ENCODE measurements at places on chromosomes 13 and 19.
A peak's percentile ranks its signal among the peaks of the same experiment; 100 is the strongest.

DNA sequence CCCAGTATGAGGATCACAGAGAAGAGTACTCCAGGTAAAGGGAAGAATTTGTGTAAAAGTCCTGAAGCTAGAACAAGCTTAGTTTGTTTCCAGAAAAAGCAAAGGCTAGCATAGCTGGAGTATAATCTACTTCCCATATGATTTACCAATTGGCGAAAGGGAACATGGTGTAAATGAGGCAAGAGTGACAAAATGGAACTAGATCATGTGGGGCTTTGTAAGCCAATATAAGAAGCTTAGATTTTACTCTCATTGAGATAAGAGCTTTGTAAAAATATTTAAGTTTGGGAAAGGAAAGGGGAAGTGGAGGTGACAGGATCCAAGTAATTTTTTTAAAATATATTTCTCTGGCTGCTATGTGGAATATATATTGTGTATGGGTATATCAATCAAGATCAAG is 234.9 kb downstream of the KCTD12 start:
- DNase-seq: no peak

DNA sequence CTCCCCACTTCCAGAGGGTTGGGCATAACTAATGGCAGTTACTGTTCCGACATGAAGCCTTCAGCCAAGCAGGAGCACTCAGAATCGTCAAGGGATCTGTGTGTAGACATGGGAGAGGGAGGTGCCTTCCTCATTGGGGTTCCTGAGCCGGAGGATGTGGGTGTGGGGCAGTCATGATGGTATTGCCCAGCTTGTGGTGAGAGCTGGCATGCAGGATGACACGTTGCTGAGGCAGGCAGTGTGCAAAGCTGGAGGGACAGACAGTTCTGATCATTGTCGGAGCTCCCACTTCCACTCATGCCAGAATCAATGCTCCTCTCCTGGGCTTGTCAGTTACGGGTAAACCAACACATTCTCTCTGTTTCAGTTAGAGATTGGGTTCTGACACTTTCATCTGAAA is 83.9 kb upstream of the TSC22D1 start:
- no peak for DNase-seq

- DNase-seq: no peak
Observed at GRCh38 chr19:3783660-3784584, 2.3 kb downstream of the MATK start.

- DNase-seq: peak; percentile 50
Observed at GRCh38 chr19:7674010-7675005, 2.6 kb upstream of the MCEMP1 start.

GRCh38 chr19:13091400-13092157 is 11.1 kb downstream of the LYL1 start:
- DNase-seq: peak; percentile 34

DNA sequence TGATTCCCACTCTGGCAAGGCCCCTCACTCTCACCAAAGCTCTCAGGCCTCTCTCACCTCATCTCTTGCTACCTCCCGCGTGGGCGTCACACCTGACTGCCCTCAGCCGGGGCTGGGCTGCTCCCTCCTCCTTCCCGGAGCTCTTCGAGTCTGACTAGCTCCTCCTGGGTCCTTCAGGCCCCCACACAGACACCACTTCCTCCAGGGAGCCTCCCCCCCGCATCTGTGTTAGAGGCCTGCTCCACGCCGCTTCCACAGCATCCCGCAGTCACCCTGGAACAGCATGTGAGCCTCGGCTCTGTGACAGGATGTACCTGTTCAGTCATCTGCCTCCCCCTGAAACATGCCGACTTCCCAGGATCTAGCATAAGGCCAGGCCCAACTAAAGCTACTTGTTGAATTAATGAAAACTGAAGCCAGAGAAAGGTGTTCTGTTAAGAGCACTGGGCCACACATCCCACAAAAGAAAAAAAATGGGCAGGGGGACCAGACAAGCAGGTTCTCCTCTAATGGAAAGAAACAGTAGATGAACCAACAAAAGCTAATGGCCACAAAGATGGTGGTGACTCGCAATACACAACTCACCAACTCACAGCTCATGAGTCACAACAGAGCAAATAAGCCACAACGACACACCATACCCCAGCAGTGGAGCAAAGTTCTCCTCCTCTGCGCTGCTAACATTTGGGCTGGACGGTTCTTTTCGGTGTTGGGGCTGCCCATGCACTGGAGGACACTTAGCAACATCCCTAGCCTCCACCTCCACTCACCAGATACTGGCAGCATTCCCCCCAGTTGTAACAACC is 3.0 kb downstream of the PPP6R1 start:
- no peak for DNase-seq

- no peak for DNase-seq
Observed at GRCh38 chr13:20395061-20395916, 130.4 kb downstream of the CRYL1 start.

- no peak for DNase-seq
Observed at GRCh38 chr13:27203854-27204253, 32.2 kb upstream of the USP12 start.

GRCh38 chr13:41056194-41056593 is 5.1 kb upstream of the WBP4 start:
- DNase-seq: no peak

DNA sequence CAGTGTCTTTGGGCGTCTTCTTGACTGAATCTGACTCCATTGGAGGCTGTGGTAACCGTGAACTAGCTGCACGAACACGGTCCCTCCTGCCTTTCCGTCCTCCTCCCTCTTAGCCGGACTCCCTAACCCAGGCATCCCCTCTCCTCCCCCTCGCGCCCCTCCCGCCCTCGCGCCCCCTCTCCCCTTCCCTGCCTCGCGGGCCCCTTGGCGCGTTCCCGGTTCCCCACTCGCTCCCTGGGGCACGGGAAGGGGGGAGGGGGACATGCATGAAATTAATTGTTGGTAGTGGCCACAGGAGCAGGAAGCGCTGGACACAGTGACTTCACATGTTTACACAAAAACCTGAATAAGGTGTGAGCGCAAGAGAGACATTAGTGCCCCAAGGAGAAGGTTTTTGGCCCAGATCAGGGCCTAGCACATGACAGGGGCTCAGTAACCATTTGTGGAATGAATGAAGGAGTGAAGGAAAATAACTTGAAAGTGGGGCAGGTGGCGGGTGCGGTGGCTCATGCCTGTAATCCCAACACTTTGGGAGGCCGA is 279 bp downstream of the DMRTC2 start:
- DNase-seq: no peak

DNA sequence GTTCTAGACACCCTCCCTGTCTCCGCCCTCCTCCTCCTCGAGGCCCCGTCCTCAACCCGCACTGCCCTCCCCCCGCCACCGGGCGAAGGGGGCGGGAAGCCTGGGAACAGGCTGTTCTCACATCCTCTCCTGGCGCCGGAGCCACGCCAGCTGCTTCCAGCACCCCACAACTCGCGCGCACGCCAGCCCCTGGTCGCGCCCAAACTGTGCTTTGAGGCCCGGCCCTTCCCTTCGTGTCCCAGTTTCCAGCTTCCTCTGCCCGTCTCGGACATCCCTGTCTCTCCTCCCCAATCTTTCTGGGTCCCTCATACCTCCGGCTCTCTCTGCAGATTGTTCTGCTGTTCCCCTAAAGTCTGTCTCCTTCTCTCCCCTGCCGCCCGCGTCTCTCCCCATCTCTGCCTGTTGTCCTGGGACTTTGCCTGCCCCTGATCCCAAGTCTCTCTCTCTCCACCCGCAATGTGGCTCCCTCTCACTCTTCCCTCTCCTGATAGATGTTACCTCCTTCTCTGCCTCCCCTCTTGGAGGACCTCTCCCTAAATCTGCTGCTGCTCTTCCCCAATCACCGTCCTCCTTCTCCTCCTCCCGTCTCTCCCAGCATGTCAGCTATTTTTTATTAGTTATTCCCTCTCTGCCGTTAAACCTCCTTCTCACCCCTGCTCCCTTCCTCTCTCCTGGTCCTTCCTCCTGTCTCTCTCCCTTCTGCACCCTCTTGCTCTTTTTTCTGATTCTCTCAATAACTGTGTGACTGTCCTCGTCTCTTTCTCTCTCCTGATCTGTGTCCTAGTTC is 14.2 kb downstream of the DPF1 start:
- no peak for DNase-seq

DNA sequence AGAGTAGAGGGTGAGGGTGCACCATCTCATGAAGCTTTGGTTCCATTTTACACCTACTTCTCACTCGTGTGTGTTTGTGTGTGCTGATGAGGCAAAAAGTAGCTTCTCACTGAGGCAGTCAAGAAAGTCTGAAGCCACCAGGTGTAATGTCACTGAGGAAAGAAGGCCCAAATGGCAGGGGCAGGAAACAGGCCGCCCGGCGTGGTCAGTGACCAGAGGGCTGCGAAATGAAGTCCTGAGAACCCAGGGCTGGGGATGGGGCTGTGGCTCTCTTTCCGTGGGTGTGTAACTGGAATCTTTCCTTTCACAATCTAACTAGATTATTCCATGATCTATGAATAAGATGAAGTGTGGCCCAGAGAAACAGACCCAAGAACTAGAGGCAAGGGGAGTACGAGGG is 25.5 kb upstream of the TFDP1 start:
- DNase-seq: no peak

Measured in Caki2 (cell line).